ENCODE measurements at places on chromosomes 5 and 9.

DNA sequence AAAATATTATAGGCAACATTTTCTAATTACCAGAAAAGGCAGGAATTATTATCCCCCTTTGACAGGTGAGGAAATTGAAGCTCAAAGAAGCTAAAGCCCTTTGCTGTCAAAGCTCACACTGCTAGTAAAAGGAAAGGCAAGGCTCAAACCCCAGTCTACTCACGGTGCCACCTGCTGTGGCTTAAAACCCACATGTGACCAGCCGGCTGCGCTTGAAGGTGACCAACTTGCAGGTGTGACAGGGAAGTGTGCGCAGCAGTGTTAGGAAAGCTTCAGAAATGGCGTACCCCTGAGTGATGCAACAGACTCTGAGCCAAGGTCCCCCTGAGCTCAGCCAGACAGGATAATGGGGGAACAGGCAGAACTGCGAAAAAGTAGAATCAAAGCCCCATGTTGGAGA is 45.2 kb downstream of the PAX5 start:
- no peak for DNase-seq

DNA sequence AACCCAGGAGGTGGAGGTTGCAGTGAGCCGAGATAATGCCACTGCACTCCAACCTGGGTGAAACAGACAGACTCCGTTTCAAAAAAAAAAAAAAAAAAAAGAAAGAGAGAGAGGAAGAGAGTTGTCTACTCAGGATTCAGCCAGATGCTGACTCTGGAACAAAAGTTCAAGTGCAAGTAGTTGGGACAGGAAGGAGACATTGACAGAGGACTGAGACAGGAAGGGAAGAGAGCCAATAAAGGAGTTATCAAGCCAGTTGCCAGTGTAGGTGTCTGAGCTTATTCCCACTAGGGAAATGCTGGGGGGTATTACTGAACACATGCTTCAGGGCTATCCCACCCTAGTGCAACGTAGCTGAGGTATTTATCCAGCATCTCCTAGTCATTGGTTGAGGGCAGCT is 147.7 kb upstream of the SLC1A3 start:
- DNase-seq, result no peak

GRCh38 chr5:163730206-163730756 is 224.9 kb downstream of the MAT2B start:
- peak; percentile 4 for DNase-seq

GRCh38 chr5:113612060-113612496 is 98.6 kb downstream of the YTHDC2 start:
- no peak for DNase-seq

GRCh38 chr9:19420877-19421276 is 12.1 kb downstream of the ACER2 start:
- no peak for DNase-seq

GRCh38 chr9:86098824-86099700 is at the start of gene GOLM1:
Gene GOLM1 (minus strand): TSS chr9:86099558. CDS start chr9:86079320, 20,238 bp downstream.
- peak; percentile 36 for DNase-seq

DNA sequence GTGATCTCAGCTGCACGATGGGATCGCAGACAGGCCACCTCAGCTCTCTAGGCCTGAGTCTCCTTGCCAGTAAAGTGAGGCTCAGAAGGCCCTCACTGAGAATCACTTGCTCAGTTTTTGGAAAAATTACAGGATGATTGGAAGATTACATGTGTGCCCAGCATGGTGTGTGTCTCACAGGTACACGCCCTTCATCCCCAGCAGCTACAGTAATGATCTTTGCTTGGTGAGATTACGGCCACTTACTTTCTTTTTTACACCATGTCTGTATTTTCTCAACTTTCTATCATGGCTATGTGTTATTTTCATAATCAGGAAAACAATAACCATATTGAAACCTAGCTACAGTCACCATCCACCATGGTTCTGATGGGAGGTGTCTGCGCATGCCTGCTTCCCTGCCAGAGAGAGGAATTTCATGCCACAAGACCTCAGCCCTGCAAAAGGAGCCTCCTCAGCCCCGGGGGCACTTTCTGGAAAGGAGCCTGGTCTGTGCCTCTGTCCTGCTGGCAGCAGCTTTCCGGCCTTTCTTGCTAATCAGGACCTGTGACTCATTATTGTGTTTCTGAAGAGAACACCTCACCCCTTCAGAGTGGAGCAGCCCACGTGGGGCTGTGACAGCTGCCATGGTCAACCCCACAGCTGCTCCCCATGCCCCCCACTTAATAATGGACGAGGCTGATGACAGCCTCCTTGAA is 64.2 kb upstream of the OLFM1 start:
- DNase-seq, result peak; percentile 69

- no peak for DNase-seq
Observed at GRCh38 chr5:168530621-168531150, 1.6 kb downstream of the FBLL1 start.

DNA sequence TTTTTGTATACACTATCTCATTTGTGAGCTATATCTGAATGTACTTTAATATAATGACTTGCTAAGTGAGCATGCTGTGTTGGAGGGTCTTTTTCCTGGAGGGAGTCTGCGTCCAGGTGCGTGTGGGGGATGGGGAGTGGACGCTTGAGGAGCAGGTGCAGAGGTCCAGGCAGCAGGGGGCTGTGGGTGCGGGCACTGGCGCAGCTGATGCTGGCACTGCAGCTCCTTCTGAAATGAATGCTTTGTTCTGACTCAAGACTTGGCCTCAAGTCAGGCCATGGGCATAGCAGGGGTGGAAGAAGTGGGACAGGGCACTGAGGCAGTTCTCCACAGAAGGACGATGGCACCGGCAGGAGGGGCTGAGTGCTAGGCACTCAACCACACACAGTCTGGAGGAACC is 165.7 kb upstream of the IRX1 start:
- no peak for DNase-seq

- no peak for DNase-seq
Observed at GRCh38 chr5:152135827-152136226, 211.2 kb upstream of the GLRA1 start.

DNA sequence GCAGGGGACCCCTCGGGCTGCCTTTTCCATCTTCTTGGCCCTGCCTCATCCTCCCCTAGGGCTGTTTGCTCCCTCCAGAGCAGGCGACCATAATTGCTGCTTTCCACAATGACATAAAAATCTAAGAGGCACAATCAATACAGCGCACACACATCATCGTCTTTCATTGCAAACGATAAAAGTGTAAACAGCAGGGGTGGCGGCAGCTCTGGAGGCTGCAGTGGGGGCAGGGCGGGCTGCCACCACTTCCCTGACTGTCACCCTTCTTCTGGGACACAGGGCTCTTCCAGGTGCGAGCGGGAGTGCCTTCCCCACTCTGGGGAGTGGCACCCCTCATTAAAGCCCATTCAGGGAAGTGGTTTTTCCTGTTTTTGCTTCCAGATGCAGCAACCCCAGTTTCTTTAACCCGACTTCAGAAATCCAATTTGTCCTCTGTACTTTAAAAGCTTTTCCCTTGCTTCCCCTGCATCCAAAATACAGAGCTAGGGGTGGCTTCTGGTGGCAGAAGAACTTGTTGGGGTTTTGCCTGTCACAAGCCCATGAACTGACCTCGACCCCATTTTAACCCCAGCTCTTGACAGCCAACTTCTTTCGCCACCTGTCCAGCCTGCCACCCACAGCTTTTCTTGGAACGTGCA is 45.7 kb downstream of the TSPAN17 start:
- DNase-seq, result no peak

DNA sequence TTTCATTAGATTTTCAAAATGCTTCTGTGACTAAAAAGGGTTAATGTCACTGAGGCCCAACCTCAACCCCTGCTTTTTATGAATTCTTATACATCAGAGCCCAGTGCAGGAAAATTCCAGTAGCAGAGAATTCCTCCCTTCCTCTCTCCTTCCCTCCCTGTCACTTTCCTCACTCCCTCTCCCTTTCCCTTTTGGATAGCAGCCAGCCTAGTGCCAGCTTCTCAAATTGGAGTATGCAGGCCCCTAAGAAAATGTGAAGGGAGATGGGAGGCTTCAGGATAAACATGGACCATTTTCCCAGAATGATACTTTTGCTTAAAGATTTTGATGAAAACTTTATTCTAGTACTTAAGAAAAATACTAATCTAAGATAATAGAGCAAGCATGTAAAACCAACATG is 507.4 kb downstream of the KDM4C start:
- no peak for DNase-seq

GRCh38 chr9:6488395-6488794 is 75.4 kb downstream of the UHRF2 start:
- no peak for DNase-seq

DNA sequence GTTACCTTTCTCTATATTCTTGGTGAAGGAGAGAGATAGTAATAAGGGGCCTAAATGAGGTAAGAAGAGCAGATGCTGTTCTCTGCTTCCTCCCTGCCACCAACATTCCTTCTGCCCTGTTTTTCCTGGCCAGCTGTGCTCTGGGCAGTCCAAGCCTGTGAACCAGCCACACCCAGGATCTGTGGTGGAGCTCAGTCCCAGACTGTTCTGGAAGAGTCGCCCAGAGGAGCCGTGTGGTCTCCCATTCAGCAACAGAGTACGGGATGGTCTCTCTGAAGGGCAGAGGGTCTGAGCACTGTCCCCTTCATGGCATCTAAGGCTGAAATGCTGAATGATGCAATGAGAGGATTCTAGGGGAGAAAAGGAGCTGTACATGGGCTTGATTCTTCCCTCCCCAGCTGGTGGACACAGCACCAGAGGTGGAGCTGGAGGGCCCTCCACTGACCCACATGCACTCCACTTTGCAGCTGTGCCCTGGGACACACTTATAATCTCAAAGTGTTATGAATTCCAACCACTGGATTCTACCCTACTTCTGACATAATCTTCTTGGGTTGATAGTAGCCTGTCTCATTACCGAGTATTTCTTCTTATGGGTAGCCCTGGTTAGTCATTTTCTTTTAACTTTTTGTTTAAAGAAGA is 70.8 kb upstream of the RPS23 start:
- DNase-seq, result no peak

GRCh38 chr9:34651876-34652601 is at the start of gene IL11RA:
Gene IL11RA (plus strand): TSS chr9:34652185. CDS start chr9:34655218, 3,033 bp downstream.
- DNase-seq, result peak; percentile 44

GRCh38 chr9:9612755-9613154 is 1000.0 kb downstream of the PTPRD start:
- DNase-seq, result no peak

- DNase-seq, result no peak
Observed at GRCh38 chr5:143472576-143472975, 69.1 kb upstream of the NR3C1 start.

GRCh38 chr9:114733816-114734215 is 51.8 kb upstream of the TEX48 start:
- DNase-seq, result peak; percentile 88

- DNase-seq, result no peak
Observed at GRCh38 chr5:134749415-134749814, 9.2 kb upstream of the DDX46 start.

GRCh38 chr5:95895771-95896170 is 65.9 kb downstream of the ELL2 start:
- no peak for DNase-seq

DNA sequence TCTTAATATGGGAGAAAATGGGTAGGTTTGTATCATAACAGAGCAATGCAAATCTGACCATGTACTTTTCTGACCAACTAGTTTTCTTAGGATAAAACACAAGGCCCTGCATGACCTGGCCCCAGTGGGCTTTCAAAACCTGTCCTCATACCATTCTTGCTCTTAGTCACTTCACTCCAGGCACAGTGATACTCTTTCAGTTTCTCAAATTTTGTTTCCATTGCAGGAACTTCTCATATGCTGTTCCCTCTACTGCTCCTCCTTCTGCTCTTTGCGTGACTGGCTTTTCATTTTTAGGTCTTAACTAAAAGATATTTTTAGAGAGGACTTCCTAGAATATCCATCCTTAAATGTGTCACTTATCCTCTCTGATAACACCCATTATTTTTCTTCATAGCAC is 112.4 kb downstream of the INIP start:
- DNase-seq, result no peak

DNA sequence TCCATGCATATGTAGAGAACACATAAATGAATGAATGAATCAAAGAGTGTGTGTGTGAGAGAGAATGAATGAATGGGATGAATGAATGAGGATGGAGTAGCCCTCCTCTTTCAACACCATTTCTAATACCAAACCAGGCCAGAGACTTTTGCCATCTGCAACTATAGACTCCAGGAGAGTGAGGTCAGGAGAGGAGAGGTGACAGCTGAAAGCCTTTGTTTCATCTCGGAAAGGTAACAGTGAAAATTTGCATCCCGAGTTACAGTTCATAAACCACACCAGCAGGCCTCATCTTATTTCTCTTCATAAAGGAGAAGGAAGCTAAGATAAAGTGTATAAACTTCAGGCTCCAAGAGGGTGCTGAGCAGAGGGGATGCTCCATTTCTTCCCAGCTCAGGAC is 255.3 kb upstream of the KLF4 start:
- DNase-seq, result no peak

DNA sequence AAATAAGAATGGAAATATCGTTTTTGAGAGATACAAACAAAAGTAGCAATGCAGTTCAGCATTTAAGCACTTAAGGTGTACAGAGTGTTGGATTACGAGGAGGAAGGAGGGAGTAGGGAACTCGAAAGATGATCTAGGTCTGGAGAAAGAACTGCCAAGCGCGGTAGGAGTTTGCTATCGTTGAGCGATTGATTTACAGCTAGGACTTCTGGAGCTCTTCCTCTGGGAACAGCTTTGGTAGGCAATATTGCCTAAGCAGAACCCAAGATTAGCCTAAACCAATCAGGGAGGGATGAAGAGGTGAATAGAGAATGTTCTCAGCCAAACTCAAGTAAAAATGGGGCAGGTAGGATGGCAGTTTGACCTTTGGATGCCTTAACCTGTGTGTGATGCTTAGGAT is 965 bp downstream of the CLTA start:
- DNase-seq, result no peak

DNA sequence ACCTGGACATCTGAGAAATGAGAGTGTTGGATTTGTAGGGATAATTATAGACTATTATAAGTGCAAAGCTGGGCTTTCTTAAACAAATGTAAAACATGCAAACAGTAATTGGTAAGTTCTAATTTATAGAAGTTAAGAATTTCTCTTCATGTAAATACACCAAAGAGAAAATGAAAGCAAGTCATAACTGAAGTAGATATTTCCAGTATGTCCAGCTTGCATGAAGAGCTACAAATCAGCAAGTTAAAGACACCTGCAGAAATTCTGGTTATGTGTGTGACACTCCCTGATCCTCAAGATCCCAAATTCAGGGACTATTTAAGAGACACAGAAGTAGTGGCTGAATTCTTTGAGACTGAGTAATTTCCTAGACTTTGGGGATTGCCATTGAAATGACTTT is 308.9 kb downstream of the TLE4 start:
- DNase-seq, result no peak

DNA sequence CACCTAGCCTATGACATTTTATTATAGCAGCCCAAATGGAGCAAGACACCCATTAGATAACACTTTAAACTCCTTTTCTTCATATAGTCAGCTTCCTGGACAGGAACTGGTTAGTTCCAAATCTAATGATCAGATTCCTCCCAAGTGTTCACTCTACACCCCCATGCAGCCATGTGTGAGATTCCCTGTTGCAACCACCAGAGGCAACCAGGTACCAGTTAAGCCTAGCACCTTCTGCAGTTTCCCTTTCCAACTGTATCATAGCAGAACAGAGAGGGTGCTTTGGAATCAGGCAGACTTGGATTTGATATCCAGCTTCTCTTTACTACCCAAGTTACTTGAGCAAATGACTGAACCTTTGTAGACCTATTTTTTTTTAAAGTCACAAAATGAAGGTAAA is 296.6 kb upstream of the PCSK5 start:
- DNase-seq, result no peak
